ENCODE measurements at places on chromosomes 4 and X.

- no peak for DNase-seq
These were observed 105.6 kb downstream of the CNKSR2 start for GRCh38 chrX:21479695-21480270.

DNA sequence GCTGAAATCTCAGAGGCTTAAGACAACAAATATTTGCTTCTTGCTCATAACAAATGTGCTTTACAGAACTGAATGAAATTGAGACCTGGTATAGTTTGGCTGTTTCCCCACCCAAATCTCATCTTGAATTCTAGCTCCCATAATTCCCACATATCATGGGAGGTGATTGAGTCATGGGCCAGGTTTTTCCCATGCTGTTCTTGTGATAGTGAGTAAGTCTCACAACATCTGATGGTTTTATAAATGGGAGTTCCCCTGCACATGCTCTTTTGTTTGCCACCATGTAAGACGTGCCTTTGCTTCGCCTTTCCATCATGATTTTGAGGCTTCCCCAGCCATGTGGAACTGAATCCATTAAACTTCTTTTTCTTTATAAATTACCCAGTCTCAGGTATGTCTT, 221.1 kb upstream of the DIPK2B start:
- no peak for DNase-seq

DNA sequence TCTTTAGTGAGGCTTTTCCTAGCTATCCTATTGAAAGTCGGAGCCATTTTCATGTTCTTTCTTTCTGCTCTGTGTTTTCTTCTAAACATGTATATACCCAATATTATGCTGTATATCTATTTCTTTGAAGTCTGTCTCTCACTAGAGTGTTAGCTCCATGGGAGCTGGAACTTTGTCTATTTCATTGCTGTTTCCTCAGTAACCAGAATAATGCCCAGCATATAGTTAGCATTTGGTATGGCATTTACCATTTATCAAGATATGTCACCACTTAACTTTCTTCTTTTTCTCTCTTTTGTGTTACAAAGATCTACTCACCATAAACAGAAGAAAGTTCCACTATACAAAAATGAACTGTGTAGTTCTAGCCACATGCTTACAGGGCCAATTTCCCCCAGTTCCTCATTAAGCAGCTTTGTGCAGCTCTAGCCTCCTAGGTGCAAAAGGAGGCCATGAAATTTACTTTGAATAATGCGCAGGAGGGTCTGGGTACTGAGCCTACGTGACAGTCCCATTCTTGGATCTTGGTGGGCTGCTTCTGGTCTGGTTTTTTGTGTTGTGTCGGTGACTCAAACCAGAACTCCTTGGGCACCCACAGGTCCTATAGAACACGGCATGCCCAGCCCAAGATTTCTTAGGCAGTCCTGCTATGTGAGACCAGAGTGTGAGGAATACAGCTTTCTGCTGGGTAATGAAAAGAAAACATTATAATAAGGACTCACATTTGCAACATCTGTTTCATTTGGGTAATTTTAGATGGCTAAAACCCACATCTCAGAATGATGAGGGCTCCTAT, 302.3 kb upstream of the IGFBP7 start:
- DNase-seq, result no peak

DNA sequence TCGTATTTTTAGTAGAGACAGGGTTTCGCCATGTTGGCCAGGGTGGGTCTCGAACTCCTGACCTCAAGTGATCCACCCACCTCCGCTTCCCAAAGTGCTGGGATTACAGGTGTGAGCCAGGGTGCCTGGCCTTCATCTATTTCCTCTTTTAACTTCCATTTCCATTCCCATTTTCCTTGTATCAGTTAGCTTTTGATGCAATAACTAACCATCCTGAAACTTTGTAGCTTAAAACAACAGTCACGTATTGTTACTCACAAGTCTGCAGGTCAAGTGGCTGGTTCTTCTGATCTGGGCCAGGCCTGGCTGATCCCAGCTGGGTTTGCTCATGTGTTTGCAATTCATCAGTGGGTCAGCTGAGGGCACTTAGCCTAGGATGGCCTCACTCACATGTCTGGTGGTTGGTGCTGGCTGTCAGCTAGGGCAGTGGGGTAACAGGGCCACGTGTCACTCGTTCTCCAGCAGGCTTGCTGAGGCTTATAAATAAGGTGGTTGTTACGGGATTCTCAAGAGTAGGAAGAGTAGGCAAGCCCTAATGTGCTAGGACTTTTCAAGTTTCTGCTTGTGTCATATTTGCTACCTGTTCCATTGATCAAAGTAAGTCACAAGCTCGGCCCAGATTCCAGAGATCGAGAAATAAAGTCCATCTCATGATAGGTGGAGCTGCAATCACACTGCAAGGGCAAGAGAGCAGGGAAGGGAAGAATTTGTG, 88.2 kb downstream of the SOWAHB start:
- no peak for DNase-seq

GRCh38 chr4:159435561-159436023, 332.7 kb downstream of the RAPGEF2 start:
- DNase-seq, result no peak

DNA sequence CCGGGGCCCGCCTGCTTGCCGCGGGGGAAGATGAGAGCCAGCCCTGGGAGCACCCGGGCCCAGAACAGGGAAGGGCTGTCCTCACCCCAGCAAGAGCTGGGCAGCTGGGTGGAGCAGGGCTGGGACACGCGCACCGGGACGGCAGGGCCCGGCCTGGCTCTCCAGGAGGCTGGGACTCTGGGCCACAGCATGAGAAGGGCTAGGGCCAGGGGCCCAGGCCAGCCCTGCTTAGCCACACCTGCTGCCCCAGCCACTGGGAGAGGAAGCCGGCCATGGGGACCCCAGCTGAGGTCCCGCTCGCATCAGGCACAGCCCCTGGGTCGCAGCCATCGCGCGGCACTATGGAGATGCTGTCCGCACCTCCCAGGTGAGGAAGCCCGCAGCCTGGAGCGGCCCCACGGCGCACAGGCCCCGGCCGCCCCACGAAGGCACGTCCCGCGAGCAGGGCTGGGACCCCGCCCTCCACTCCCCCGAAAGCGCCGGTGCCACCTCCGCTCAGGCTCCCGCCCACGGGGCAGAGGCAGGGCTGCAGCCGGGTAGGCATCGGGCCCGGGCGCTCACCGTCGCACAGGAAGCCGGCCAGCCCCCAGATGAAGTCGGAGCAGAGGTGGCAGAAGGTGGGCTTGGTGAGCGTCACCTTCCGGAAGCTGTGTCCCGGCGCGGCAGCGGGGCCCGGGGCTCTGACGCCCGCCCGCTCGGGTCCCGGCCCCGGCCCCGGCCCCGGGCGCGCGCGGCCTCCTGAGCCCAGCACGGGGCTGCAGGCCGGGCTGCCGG, 531 bp downstream of the DGKQ start:
- no peak for DNase-seq

DNA sequence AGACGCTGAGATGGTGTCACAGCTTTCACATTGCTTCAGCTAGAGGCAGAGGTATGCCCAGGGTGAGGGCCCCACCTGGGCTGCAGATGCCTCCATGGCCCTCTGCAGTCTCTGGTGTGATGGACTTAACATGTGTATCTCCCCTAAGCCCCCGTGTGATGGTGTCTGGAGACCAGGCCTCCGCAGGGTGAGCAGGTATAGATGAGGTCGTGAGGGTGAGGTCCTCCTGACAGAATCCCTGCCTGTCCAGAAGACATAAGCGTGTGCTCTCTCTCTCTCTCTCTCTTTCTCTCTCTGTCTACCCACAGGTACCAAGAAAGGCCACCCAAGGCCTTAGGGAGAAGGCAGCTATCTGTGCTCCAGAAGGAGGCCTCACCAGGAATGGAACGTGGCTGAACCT, 50.9 kb downstream of the CPZ start:
- DNase-seq, result no peak

DNA sequence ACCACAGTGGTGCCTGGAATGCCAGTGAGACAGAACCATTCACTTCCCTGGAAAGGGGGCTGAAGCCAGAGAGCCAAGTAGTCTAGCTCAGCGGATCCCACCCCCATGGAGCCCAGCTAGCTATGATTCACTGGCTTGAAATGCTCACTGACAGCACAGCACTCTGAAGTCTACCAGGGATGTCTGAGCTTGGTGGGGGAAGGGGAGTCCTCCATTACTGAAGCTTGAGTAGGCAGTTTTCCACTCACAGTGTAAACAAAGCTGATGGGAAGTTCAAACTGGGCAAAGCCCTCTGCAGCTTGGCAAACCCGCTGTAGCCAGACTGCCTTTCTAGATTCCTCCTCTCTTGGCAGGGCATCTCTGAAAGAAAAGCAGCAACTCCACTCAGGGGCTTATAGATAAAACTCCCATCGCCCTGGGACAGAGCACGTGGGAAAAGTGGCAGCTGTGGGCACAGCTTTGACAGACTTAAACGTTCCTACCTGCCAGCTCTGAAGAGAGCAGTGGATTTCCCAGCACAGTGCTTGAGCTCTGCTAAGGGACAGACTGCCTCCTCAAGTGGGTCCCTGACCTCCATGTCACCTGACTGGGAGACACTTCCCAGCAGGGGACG, 32.0 kb downstream of the NAP1L2 start:
- no peak for DNase-seq

DNA sequence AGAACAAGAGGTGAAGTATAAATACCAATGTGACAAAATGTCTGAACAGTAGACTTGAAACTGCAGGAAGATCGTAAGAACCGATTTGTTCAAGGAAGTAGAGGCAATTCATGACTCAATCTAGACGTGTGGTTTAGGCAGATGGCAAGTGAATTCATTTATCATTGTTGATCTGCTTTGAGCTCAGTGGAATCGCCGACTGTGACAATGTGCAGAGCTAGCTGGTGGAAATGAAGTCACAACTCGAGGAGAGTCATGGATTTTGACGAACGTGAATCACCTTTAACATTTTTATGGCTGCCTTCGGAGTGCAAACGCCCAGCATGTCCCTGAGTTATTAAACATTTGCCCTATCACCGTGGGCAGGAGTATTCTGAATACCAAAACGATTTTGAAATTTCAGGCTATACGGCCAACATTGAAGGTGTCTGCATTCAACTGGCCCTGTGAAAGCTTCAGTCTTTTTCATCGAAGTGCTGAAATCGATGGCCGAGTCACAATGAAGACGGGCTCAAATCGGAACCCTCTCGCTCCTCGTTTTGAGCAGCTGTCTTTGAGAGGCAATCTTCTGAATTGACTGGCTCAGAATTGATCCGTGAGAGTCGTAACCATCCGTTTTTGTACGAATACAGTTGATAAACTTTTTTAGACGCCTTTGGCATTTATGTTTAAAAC, 689 bp upstream of the OGT start:
- DNase-seq, result no peak

DNA sequence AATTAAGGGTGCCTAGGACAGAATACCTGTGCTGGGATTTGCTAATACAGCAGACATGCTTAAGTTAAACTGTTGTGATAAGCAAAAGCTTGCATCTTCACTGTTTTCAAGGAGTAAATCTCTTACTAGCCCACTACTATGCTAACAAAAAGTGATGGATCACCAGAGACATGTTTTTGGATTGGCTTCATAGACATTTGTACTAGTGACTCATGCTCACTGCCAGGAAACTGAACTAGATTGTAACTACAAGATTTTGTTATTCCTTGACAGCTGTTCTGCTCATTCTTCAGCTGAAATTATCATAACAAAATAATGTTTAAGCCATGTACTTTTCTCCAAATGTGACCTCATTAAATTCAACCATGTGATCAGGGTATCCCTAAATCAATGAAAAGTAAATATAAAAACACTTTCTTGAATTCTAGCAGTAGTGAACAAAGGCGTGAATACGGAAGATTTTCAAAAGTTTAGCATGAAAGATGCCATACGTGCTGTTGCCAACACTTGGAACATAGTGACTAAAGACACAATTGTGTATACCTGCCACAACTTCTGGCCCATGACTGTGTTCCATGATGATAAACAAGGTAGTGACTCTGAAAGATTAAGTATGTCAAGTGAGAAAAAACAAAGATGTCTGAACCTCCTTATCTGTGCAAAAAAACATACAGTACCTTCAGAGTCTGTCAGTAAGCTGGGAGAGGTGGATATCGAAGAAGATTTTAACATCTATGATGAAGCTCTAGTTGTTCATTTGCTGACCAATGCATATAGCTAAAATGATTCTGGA, 154.0 kb downstream of the BTC start:
- DNase-seq, result no peak

GRCh38 chr4:145840162-145840768, 98.4 kb downstream of the ZNF827 start:
- DNase-seq, result peak; percentile 3

DNA sequence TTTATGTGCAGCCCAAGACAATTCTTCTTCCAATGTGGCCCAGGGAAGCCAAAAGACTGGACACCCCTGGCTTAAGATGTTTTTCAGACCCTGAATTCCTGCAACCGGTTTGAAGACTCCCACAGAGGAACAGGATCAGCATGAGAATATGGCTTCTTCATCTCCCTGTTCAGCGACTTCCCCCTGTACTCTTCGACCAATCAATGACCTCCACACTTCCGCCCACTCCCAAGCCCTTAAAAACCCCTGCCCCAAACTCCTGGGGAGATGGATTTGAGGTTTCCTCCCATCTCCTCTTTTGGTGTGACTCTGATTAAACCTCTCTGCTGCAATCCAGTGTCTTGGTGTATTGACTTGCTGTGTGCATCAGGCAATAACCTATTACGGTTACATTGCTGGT, 344.4 kb downstream of the NR3C2 start:
- no peak for DNase-seq

GRCh38 chrX:73828080-73828720, 265.2 kb downstream of the CHIC1 start:
- DNase-seq, result no peak

- DNase-seq, result no peak
These were observed 116.7 kb downstream of the NYX start for GRCh38 chrX:41563876-41564275.

DNA sequence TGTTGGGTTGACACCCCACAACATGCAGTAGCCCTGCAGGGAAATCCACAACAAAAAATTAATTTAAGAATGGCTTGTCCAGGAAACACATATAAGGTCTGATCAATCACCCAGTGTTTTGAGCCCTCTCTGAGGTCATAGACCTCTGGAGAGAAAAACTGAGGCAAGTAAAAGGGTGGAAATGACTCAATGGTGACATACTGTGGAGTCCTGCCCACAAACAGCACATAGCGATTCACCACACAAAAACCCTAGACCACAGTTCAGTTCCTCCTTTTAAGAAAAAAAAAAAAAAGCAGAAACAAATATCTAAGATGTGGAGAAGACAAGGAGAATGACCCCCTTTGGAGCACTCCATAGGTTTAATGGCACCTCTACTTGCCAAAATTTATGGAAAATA, 2691.0 kb downstream of the PCDH7 start:
- no peak for DNase-seq

GRCh38 chr4:125663896-125664767, 349.4 kb downstream of the FAT4 start:
- no peak for DNase-seq

DNA sequence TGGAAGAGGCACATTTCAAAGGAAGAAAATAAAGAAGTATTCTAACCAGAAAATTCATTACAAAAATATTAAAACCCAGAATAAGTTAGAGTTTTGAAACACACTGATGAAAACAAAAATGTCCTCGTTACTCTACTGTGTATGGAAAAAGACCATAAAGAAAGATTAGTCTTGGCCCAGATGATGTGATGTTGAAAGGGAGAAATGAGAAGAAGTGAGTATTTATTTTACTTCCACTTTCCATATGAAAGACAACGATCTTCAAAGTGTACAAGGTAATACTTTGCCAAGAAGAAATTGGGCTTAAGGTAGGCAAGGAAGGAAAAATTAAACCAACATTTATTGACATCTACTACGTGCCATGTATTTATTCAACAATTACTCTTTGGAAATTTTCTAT, 48.6 kb upstream of the EMCN start:
- DNase-seq, result no peak

GRCh38 chrX:9865804-9866472, 79.7 kb downstream of the SHROOM2 start:
- no peak for DNase-seq

GRCh38 chrX:149470955-149471354, 34.2 kb downstream of the IDS start:
- peak; percentile 74 for DNase-seq

- DNase-seq, result no peak
These were observed 57.6 kb upstream of the PPP2R3B start for GRCh38 chrX:444305-444704.

All from hippocampal formation (tissue), 2 donors.